Cardiac fibroblast (primary cell): ENCODE measurements at places on chromosomes 1 and 21.

DNA sequence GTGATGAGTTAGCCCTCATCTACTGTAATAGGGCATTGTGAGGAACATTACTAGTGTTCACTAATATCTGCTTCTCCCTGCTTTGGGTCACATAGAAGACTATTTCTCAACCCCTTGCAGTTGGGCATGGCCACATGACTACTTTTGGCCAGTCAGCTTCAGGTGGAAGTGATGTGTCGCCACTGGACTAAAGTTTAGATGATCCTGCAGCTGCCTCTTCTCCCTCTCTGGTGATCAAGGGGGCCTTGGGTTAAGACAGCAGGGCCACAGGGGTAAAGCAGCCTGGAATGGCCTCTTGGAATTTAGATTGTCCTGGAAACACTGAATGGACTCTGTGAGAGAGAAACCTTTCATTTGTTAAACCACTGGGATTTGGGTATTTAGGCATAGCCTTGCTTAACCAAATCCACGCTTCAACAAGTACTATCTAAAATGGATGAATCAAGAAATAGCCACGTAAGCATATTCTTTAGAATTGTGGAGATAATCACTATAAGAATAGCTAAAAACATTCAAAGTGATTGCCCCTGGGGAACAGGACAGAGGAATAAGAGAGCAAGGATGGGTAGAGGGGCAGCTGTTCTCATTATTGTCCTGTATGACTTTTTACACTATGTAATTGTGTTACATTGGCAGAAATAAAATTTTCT lies 41.2 kb downstream of the OPRD1 start:
- DNase-seq: no peak

- no peak for DNase-seq
Observed at GRCh38 chr21:42981214-42981523, 6.8 kb downstream of the PKNOX1 start.

- no peak for DNase-seq
Observed at GRCh38 chr1:209413062-209413461, 170.5 kb upstream of the CAMK1G start.

- DNase-seq: no peak
Observed at GRCh38 chr1:182205351-182206022, 144.0 kb upstream of the ZNF648 start.

DNA sequence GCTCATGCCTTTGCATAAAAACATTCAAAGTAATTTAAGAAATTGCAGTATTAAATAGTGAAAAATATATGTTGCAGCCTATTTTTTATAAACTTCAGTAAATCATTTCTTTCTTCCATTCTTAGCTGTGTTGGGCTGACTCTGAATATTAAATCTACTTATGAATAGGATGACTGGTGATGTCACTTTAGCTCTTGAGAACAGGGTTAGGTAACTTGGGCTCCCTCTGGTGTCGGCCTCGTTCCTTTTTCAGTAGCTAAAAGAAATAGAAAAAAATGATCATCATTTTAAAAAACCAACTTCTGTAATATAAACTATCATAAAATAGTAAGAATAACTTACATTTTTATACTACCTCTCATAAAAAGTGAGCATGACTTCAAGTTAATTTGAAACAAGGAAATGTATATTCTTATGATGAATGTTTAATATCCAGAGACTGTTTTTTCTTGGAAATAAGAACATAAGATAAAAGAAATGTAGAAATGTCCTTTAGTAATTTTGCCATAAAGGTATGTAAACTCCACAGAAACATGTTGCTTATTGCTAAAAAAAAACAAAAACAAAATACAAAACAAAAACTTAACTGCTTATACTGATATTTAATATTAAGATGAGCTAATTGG lies 26.8 kb upstream of the NCAM2 start:
- peak; percentile 71 for DNase-seq

DNA sequence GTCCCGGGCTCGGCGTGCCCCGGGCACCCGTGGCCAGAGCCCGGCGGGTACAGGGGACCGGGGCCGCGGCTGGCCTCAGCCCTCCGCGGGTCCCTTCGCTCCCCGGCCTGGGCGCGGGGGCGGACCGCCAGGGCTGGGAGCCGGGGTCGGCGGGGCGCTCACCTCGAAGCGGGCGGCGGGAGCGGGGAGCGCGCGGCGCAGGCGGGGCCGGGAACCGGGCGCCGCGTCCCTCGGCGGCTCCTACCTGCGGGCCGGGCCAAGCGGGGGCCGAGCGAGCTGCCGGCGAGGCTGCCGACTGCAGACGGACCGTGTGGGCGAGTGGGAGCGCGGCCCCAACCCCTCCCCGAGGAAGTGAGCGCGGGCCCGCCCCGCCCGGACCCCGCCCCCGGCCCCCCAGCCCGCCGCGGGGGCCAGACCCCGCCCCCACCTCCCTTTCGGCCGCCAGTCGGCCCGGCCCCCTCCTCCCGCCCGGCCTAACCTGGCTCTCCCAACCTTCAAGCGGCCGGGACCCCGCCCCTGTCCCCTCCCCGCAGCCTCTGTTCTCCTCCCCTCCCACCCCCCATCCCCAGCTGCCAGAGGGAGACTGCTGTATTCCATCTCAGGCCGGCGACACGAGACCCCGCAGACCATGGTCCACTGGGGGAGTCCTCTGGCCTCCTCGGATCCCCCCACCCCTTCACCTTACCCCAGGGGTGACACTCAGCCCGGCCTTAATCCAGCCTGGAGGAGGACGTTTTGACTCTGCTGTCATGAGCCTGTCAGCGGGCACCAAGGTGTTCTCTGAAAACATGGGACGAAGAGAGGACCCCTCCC lies at the start of gene FHL3:
FHL3 (minus strand) TSS at position 320 of the 813 bp plus-strand sequence. CDS start 6,102 bp downstream, outside the sequence.
- DNase-seq: peak; percentile 73

DNA sequence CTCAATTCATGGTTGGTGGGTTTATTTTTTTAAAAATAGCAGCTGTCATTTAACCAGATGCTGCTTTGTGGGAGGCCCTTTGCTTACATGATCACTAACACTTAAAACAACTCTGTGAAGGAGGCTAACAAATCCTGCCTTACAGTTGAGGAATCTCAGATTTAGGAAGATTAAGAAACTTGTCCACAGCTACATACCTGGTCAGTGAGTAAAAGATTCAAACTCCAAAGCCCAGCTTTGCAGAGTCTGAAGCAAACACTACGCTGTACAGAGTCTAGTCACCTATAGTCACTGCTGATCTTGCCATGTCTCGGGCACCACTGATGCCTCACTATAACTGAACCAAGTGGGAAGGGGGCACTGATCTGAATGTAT lies 535.4 kb downstream of the SMYD3 start:
- no peak for DNase-seq

DNA sequence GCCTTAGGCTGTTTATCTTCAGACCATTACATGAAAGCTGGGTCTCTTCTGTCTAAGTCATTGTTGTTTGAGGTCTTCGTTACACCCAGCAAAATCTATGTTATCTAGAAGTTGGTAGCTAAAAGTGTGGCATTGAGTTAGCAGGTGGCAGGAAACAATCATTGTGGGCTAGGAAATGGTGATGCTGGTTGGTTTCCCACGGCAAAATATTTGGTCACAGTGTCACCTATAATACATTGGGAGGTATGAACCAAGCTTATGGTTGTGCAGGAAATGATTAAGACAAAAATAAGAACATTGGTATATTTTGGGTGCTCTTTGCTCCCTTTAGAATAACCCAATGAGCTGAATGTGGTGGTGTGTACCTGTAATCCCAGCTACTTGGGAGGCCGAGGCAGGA lies 169.7 kb downstream of the TRIM33 start:
- no peak for DNase-seq

DNA sequence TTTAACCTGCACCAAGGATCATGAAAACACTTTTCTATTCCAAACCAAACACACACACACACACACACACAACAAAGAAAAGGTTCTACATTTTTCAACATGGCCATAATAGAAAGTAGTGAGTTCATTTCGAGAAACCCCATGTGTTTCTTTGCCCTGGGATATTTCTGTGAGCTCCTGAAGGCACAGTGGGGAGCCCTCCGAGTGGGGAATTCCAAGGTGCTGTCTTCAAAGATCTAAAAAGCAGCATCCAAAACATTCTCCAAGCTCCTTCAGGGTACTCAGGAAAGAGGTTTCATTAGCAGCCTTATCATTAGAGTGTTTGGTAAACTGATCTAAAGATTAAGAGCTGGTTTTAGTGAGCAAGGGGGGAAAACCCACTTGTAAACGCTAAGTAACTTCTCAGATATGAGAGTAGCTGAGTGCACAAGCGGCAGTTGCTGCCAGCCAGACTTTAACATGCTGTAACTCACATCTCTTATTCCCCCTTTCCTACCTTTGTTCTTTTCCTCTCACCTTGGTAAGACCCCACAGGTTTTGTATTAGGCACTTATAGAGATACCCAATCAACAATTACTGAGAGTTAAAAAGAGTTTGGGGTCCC lies 38.3 kb downstream of the ZC3H11B start:
- no peak for DNase-seq

DNA sequence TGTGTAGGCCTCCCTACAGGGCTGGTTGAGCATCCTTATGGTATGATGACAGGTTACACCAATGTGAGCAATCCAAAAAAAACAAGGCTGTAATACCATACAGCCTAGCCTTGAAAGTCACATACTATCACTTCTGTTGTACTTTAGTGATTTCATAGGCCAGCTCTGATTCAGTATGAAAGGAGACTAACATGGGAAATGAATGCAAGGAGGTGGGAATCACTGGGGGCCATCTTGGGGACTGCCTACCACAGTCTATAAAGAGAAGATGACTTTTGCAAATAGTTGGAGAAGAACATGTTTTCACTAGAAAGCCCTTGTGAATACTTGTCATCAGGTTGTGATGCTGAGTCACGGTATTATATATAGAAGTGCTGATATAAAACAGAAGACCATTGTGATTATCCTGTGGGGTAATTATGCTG lies 270.7 kb downstream of the S1PR1 start:
- DNase-seq: peak; percentile 13

- peak; percentile 93 for DNase-seq
Observed at GRCh38 chr1:24683713-24684162, 40.6 kb downstream of the SRRM1 start.

DNA sequence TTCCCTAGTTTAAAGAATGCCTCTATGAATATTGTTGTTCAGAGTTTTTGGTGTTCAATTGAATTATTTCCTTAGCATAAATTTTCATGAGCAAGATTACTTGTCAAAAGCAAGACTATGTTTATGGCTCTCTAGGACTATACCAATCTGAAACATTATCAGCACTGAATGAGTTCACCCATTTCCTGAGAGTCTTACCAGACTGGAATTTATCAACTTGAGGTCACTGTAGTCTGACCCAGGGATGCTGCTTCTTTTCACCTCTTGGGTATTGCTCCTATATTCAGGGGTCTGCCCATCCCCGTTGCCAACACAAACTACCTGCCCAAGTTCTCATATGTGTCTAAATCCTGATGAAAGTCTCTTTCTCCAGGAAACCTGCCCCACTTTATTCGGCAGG lies 42.6 kb downstream of the OPTC start:
- DNase-seq: peak; percentile 35

DNA sequence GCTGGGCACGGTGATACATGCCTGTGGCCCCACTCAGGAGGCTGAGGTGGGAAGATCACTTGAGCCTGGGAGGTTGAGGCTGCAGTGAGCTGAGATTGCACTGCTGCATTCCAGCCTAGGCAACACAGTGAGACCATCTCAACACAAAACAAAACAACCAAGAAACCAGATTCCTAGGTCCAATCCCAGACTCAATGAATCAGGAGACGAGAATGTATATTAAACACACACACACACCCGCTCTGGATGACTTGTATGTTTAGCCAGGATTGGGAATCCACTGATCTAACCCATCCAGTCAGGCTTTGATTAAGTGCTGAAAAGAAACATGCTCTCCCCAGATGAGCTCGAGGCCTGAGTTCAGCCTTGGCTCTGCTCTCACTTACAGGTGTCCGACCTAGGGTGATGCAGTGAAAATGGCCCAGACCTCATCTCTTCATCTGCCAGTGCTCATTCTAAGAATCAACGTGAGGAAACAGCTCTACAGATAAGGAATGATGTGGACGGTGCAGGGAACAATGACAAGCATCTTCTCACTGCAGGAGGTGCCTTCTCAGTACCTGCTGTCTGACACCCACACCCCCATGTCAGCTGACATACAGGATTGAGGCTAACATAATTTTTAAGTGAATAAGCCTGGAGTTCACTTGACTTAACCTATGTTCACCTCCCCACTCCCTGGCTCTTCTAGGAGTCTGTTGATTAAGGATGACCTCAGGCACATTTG lies 15.3 kb upstream of the SRSF4 start:
- no peak for DNase-seq

DNA sequence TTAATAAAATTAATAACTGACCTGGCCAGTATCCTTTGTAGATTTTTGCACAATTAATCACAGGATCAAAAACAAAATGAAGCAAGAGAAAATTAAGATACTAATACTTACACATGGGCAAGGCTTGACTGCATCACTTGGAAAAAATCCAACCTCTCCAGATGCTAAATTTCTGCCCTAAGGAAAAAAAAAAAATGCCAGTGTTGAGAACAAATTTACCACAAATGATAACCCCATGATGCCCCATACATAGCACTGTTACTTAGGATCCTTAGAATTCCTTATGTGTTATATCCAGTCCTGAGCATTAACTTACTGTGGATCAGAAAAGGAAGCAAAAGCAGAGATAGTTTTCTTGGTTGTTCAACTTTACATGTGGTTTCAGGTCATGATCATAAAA lies 347.5 kb downstream of the VAV3 start:
- no peak for DNase-seq

DNA sequence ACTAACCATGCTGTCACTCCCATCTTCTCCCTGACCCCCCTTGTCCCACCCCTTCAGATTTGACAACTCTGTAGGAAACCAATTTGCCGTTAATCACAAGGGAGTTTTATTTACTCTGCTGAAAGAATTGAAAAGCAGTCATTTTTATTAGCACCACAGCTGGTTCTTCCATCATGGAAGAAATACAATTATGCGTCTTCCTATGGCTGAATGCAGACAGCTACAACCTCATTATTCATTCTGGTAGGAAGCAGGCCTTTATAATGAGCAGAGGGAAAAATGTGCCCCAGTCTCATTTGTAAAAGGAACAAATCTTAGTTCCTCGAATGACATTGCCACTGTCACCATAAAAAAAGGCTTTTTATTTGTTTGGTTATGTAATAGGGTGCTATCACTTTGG lies 35.2 kb downstream of the JUN start:
- no peak for DNase-seq

GRCh38 chr1:26874896-26875295 lies 11.9 kb downstream of the SFN start:
- no peak for DNase-seq

DNA sequence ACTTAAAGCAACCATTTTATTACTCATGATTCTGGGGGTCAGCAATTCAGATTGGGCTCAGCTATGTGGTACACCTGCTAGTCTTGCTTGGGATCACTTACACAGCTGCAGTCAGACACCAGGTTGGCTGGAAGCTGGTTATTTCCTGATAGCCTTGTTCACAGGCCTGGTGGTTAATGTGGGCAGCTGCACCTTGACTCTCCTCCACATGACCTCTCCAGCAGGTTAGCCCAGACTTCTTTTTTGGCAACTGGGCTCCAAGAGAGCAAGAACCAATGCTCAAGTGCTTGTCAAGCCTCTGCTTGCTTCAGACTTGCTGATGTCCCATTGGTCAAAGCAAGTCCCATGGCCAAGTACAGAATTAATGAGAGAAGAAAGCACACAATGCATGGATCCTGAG lies 11.8 kb upstream of the POGK start:
- no peak for DNase-seq

GRCh38 chr1:54835970-54836369 lies 34.8 kb upstream of the TTC22 start:
- DNase-seq: no peak
